AG10803 (cell line): ENCODE measurements at places on chromosomes 12 and 14.

- DNase-seq = peak; percentile 85
These were observed 43.1 kb downstream of the HMGA2 start for GRCh38 chr12:65867394-65867793.

DNA sequence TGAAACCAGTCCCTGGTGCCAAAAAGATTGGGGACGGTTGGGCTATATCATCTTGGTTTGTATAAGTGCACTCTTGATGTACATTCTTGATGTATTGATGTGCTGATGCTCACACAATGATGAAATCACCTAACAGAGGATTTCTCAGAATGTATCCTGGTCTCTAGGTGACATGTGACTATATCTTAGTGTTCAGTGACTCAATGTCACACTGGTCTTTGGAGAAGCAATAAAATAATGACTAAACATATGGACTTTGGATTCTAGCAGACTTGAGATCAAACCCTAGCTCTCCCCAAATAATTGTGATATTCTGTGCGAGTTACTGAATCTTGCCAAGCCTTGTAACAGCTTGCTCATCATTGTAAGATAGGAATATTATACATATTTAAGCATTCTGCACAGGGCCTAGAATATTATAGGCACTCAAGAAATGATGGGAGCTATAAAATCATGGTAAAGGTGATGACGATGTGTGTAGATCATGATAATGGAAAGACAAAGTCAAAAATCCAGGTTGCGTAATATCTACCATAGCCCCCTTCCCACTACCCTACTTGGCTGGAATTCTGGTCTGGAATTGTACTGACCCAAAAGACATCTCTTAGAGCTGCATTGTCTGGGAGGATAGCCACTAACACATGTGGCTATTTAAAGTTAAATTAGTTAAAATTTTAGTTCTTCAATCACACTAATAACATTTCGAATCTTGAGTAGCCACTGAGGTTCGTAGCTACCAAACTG is 117.6 kb upstream of the PWP1 start:
- DNase-seq = no peak

GRCh38 chr14:77120771-77121743 is 20.5 kb downstream of the ZDHHC22 start:
- DNase-seq = no peak

- peak; percentile 30 for DNase-seq
These were observed 94.3 kb downstream of the PELI2 start for GRCh38 chr14:56212521-56212920.

GRCh38 chr12:49540229-49541139 is 1.7 kb downstream of the KCNH3 start:
- no peak for DNase-seq
